ENCODE measurements at places on chromosomes 7 and 10. TPM values are rescaled to one million over a fixed set of nuclear protein-coding genes. Genes with fewer than 3 reads are reported as not detected.

FGFBP3 gene
- 22.1 TPM for total RNA-seq

EGFR gene
- total RNA-seq = 18.4 TPM

FAM20C gene
- 16.2 TPM for total RNA-seq

SPAM1 gene
- total RNA-seq = not detected

ATP6V0A4 gene
- 0.74 TPM for total RNA-seq

FAM13C gene
- total RNA-seq = 15.2 TPM

SUPV3L1 gene
- total RNA-seq = 29.0 TPM

OGDHL gene
- total RNA-seq = 3.9 TPM

GLRX3 gene
- total RNA-seq = 47.0 TPM

HELLS gene
- total RNA-seq = 18.7 TPM

Measured in temporal lobe (tissue), 4 donors.